NCI-H82 (cell line): ENCODE measurements at places on chromosomes 3 and 15.

DNA sequence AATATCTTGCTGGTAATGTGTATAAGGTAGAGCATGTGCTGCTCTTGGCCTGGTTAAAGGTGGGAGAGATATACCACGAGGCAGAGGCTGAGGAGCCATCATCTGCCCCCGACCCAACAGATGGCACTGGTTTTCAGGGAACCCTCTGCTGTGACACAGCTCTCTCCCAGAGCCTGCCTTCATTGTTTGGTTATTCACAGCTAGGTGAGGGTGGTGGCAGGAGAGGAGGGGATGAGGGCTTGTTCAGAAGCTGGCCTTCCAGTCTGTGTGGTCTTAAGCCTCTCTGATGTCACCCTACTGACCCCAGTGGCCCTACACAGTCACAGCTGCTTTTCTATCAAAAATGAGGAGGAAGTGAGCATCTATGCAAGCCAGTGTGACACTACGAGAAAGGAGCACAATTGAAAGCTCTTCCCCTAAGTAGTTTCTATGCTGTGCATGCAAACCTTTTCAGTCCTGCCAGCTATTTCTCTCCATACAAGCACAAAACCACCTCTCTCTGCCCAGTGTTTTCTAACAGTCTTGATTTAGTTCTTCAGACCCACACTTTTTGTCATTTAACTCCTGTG, 258.4 kb upstream of the AGTR1 start:
- DNase-seq: peak; percentile 18

DNA sequence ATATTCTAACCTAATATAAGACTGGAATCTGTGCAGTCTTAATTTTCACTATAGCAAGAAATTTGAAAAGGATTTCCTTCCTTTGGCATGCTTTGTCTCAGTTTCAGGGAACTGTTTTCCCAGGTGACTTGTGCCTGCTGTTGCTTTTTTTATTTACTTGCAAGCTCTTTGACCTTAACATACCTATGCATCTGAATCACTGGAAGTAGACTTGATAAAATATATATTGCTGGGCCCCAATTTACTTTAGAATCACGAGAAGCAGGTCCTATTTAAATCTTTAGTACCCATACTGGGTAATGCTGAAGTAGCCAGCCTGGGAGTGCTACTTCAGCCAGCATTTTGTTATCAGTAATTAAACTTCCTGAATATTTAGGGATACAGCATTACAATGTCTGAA, 257.9 kb upstream of the ALCAM start:
- DNase-seq: no peak

DNA sequence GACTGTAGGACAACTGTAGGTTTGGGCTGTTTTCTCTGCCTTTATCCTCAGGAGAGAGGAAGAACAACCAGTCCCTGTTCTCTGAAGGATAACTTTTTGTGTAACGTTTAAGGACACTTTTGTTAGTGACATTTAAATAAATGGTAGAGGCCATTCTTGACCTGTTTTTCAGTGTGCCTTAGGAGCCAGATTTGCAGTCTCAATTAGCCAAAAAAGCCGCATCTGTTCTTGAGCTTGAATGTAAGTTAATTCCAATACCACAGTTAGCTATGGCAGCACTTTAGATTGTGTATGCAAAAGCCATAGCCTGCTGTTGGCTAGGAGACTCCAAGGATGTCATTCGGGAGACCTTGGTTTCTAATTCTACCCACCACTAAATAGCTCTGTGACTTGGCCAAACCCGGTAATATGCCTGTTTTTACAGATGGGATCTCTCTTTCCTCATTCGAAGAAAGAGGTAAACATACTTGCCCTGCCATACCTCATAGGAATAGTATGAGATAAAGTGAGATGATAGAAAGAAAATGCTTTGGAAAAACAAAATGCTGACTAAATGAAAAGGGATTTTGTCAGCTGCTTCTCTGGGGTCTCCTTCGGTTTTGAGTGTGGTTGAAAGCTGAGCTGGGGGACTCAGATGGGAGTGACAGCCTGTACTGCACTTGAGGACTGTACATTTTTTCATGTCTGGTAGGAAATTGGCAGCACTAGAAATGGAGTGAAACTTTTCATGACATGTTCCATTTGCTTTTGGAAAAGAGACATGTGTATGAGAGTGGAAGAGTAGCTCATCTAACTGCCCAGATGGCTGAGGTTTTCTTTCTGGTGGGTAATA, 57.3 kb upstream of the ROPN1 start:
- DNase-seq: no peak

DNA sequence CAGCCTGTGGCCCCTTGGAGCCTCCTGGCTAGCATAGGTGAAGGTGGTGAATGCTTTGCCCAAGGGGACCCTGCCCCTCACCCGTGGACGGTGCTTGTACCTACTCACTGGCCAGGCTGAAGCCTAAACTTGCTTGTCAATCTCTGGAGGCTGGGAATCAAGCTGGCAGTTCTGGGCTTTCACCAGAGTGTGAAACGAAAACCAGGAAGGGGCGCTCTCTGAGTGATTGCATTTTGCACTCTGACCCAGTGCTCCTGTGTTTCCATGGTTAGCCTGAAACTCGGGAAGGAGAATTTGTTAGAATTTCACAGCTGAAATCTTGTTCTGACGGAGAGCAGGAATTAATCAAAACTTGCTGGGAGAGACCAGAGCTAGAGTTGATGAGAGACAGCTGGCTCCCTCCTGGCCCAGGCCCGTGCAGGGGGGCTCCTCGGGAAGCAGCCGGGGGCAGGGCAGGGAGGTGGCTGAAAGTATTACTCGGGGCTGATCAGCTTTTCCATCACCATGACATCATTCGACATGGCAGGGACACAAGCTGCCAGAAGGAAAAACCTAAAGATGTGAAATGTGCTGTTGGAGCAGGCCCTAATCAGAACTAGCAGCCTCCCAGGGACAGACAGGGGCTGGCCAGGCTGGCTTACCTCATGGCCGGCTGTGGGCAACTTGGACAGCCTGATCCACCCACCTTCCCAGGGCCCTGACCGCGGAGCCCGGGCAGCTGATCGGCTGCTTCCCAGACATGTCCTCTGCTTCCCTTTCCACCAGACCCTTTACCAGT, 323.6 kb upstream of the CTDSPL start:
- DNase-seq: peak; percentile 77

- no peak for DNase-seq
Observed at GRCh38 chr3:196694202-196694638, 17.8 kb downstream of the CEP19 start.

- DNase-seq: no peak
Observed at GRCh38 chr3:18951333-18951732, 197.0 kb upstream of the KCNH8 start.

- DNase-seq: no peak
Observed at GRCh38 chr3:134163096-134163495, 87.6 kb downstream of the RYK start.

GRCh38 chr3:172696357-172696756, 14.5 kb downstream of the NCEH1 start:
- no peak for DNase-seq

DNA sequence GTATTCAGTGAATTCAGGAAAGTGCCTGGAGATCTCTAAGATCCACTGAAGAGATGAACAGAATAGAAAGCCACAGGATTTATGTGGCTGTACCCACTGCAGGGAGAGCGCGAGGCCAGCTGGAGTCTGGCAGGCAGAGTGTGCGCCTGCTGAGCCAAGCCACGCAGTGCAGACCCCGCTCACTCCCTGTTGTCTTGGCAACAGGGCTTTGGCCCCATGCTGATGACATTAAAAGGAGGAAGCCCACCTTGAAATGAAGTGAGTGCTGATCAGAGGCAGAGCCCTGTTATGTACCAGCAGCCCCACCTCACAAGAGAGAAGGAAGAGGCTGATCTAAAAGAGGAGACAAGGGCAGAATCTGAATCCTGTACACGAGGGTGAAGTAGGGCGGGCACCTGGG, 36.7 kb downstream of the PXYLP1 start:
- no peak for DNase-seq

DNA sequence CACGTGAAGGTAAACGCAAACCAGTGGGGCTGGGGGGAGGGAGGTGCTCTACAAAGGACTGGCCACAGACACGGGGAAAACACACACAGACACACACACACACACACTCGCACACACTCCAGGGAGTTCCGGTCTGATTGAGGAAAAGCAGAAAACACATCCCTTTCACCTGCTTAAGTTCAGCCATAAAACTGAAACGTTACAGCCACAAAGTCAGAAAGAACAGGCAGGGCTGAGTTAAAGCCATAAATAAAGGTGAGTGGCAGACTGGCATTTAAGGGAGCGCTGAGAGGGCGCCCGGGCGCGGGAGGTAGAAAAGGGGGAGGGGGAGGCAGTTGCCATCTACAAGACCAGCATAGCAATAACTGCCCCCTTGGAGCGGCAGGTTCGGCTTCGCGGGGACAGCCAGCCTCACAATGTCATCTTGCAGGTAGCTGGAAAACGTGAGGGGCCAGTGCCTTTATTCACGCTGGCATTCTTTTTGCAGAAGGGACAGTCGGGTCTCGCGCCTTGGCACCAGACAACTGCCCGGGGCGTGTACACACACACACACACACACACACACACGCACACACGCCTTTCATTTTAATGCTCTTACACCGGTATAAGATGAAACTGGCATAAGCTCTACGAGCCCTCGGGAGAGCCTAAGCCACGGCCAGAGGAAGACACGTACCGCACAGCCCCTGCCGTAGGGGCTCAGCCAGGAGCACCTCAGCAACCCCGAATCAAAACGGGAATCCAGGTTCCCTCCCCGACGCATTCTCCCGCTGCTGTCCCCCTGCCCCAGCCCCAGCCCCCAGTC, 866 bp downstream of the TNIK start:
- peak; percentile 69 for DNase-seq

DNA sequence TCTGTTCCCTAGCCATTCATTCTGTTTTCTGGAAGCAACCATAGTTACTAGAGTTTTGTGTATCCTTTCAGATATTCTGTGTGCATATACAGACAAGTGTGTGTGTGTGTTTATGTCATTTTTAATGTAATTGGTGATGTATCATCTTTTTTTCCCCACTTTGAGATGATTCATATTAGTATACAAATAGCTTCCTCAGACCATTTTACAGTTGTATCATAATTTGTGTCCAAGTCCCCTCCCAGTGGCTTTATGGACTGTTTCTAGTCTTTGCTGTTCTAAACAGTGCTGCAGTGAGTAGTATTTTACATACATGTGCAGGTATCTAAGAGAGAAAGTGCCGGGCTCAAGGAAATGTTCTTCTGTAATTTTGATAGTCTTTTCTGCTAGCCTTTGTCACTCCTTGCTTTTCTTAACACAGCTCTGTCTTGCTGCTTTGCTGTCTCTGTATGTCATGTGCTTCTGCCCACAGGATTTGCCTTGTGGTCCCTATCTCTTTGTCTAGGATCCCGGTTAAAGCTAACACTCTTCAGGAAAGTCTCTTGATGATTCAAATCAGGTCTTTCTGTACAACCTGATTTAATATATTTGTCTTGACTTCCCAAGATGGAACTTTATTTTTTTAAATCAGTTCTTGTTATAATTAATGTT, 31.5 kb upstream of the FBXL22 start:
- no peak for DNase-seq

DNA sequence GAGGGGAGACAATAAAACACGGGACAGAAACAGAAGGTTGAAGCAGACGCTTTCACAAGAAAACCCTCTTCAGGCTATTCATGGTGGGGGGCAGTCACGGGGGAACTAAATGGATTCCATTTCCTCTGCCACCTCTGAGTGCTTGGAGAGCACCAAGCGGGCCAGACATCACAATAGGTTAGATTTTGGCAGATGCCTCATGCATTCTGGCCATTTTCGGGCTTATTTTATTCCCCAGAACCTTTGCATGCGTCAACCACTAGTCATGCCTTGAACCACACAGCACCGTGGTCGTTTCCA, 82.2 kb downstream of the RORA start:
- no peak for DNase-seq

- DNase-seq: peak; percentile 58
Observed at GRCh38 chr3:10263646-10264363, 15.5 kb downstream of the TATDN2 start.

DNA sequence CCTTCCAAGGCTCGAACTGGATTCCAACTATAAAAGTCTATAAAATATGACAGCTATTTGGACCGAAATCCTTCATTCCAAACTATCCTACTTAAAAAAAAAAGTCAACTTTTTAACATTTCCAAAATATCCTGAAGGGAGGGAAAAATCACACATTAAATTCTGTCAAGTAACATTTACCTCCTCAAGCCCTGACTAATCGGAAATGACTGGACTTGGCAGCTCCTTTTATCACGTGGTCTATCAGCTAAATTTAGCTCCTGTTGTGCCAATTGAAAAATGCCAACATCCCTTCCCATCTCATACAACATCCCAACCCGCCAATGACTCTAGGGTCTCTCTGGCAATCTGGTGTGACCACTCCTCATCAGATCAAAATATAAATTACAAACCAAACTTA, 297.9 kb downstream of the FHIT start:
- no peak for DNase-seq

DNA sequence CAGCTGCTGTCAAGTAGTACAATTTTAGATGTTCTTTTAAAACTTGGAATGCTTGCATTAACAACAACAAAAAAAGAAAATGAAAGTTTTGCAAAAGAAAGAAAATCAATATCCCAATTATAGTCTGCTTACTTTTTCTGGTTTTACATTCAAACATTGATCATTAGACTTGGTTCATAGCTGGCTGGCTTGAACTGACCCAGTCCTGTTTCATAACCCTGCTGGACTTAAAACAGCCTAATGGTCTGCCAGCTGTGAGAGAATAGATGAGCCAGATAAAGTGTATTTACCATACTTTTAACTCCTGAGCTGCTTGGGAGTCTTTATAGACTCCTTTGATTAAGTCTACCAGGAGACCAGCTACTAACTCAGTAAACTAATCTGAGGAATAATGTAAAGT, 59.2 kb downstream of the PIAS1 start:
- peak; percentile 48 for DNase-seq

DNA sequence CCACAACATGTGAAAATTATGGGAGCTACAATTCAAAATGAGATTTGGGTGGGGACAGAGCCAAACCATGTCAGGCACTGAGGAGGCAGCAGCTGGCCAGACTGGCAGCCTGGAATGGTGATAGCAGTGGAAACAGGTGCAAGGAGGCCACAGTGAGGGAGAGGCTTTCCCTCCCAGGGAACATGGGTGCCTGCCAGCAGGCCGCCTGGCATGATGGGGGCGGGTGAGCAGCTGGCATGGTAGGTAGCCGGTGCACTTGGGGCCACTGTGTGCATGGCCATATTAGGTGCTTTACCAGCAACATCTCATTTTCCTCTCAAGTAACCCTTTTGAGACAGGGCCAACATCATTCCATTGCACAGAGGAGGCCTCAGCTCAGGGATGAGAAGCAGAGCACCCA, 18.3 kb upstream of the MRPS22 start:
- no peak for DNase-seq
